ENCODE measurements at places on chromosomes 1 and 21.

- no peak for DNase-seq
Observed at GRCh38 chr1:22969304-22969709, 3.4 kb downstream of the LACTBL1 start.

DNA sequence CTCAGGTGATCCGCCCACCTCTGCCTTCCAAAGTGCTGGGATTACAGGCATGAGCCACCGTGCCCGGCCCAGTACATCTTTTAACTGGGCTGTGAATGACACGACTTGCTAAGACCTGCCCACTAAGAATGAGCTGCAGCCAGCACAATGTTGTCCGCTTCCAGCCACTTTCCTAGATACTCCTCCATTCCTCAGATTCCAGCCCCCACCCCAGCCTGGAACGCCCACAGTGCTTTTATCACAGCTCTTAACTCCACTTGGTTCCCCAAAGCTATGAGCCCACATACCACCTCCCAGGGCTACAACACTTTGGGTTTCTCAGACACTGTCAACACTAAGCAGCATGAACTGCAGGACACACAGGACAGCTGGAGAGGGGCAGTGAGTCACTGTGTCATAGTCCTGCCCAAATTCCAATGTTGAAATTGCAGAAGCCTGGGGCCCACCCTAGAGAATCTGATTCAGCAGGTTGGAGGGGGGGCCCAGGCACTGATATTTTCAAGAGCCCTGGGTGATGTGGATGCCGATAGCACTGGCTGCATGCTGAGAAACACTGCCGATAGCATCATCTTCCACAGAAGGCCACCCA lies 58.0 kb downstream of the ACBD3 start:
- DNase-seq = no peak

- no peak for DNase-seq
Observed at GRCh38 chr21:29748391-29749167, 191.2 kb downstream of the GRIK1 start.

DNA sequence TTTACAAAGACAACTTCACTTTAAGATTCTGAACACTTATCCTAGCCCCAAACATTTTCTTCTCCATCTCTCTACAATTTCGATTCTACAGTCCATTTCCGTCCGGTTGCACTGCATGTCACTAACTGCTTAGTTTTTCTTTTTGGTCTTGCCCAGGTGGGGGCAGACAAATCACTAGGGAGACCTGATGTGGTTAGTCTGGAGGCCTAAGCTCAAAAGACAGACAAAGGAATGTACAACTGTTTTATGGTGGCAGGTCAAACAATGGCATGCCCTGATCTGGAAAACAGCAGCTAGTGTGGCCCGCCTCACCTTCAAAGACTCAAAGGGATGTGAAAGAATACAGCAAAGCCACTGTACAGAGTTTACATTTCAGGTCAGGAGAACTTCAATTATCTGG lies 3.8 kb downstream of the ETV3 start:
- no peak for DNase-seq

DNA sequence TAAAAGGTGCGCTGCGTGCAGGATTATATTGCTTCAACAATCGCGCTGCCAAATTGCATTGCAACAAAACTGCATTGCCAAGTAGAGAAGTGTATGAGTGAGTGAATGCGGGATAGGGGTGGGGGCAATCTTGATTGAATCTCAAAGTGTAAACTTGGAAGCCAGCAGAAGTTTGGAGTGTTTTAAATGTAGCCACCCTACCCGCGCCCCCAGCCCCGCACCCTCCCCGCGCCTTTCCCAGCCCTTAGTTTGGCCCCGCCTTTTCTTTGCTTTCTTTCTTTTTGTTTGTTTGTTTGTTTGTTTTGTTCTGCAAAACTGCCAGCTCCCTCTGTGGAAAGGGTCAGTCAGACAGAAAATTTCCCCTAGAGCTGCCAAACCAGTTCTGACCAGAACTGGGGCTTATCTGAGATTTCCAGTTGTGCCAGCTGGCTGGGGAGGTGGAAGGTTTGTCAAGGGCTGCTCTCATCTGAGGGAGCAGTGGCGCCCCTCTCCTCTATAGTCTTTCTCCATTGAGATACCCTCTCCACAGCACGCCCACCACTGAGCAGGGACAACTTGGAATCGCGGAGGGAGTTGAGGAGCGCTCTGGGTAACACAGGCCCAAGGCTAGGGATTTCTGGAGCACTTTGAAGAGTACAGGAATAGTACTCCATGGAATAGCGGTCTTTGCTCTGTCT lies 666 bp upstream of the BEND5 start:
- no peak for DNase-seq

DNA sequence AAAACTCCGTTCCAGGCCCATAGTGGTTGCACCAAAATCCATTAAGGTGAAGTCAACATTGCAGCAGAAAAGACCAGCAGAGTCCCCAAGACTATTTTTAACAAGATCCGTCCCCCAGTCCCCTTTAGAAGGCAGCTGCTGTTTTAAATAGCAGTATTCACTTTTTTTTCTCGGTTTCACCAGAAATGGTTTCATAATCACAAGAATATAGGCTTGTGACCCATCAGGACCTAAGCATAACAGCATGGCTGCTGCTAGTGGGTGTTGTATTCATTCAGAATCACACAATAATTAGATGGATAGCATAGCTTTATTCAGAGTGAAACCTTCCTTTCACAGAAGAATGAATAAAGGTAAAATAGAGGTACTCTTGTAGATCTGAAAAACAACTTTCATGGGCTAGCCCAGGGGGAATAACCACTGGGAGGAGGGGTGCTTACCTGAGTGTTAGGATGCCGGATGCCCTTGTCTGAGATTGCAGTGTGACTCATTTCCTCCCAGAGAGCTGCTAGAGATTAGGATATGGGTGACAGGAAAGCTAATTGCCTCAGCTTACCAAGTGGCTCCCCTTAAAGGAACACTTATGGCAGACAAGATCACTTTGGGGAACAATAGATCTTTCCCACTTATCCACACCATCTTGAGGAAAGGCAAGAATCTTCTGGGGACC lies 35.0 kb downstream of the ACKR1 start:
- DNase-seq = no peak

GRCh38 chr1:58620926-58621325 lies 43.9 kb upstream of the TACSTD2 start:
- DNase-seq = no peak
